ENCODE measurements at places on chromosomes 1 and 21.

- DNase-seq: no peak
These were observed 35.4 kb upstream of the COL24A1 start for GRCh38 chr1:86191958-86192357.

DNA sequence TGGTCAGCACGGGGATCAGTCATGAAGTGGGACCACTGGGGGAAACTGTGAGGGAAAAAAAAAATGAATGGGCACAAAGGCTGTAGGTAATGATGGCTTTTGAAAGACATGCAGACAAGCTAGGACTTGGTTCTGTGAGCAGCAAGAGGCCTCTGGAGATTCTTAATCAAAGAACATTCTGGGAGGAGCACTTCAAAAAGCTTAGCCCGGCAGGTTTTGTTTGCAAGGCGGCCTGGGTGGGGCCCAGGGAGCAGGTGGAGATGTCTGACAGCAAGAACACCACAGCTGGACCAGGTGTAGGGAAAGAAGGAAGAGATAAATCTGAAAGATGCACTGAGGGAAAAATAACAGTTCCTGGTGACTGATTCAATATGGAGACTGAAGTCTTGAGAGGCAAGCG is 6.0 kb downstream of the TEX35 start:
- DNase-seq: no peak

DNA sequence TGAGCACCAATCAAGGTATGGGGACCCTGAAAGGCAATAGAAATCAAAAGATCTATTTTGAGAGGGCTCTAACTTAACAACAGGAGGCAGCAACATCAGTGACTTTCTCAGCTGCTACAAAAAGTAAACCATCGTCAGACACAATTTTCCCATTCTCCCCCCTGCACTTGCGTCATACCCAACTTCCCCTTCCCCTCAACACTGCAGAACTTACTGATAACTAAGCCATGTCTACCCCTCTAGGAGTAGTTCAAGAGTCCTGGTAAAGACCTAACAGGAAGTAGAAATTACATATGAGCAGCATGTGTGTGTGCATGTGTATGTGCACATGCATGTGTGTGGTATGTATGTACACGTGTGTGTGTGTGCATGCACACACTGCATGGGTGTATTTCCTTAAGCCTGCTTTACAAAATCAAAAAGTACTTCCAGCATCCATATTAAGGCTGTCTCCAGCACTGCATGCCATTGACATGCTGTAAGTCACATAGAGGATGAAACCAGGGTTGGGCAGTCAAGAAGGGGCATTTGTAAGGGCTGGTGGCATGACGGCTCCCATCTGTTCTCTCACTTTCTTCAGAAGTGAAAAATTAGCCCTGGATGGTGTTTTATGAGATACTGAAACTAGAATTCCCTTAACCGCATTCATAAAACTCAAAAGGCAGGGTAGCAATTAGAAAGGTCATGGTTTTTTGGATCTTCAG is 460.1 kb upstream of the RUNX1 start:
- DNase-seq: no peak

DNA sequence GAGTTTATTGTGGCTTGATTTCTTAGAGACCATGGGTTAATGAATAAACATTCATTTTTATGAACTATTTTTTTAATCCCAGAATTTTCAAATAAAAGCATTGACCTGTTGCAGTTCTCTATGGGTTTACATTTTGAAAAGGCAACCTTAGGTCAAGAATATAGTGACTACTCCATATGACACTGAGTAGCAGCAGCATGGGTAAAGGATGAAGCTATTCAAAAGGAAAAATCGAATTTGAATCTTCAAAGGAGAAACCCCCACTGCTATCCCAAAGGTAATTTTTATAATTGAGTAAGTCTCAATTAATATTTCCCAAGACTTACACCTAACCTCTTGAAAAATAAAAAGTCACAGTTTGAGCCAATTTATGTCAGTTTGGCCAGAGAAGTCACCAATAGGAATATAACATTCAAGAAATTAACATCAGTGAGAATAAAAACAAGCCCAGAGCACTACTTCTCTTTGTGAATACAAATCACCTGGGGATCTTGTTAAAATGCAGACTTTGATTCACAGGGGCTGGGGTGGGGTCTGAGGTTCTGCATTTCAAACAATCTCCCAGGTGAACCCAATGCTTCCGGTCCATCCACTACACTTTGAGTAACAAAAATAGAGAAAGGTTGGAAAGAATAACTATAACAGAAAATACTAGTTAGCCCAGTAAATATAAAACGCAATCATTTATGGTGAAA is 39.8 kb downstream of the USP1 start:
- DNase-seq: no peak

DNA sequence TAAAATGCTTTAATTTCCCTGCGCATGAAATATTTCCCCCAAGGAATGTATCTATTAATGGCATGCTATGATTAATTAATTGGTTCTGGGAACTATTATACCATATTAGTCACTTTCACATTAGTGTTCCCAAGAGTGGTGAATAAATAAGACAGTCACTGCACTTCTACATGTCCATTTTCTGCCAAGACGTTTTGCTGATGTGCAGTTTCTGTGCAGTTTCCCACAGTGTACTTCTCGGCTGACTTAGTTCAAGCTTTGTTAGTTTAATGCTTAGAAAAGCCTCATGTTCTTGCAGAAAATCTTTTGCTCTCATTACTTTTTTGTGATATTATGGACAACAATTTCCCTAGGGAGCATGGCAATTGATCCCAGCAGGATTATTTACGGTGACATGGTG is 1014.5 kb downstream of the BRINP3 start:
- DNase-seq: no peak

GRCh38 chr1:209590405-209590804 is 6.9 kb downstream of the CAMK1G start:
- no peak for DNase-seq

- no peak for DNase-seq
These were observed 1622.8 kb upstream of the B3GALT2 start for GRCh38 chr1:194809215-194809614.

GRCh38 chr1:204984499-204984898 is 58.5 kb upstream of the CNTN2 start:
- no peak for DNase-seq

GRCh38 chr1:36769886-36770830 is 264.2 kb downstream of the GRIK3 start:
- no peak for DNase-seq

DNA sequence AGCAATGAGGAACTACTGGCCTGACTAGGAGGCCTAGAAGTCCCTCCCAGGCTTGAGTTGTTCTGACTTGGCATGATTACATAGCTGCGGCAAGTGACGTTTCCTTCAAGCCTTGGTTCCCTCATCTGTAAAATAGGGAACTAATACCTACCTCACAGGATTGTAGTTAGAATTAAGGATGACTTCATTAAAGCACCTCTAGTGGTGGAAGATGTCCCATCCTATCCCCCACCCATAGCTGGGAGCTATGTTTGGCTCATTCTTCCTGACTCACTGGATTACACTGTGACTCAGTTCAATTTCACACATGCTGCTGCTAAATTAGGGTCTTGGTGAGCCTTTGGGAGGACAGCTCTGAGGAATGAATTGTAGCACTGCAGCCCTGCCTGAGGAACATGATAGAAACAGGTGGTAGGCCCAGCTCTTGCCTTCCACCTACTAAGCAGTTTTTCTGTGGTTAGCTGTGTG is 6.0 kb upstream of the SHISA4 start:
- no peak for DNase-seq

DNA sequence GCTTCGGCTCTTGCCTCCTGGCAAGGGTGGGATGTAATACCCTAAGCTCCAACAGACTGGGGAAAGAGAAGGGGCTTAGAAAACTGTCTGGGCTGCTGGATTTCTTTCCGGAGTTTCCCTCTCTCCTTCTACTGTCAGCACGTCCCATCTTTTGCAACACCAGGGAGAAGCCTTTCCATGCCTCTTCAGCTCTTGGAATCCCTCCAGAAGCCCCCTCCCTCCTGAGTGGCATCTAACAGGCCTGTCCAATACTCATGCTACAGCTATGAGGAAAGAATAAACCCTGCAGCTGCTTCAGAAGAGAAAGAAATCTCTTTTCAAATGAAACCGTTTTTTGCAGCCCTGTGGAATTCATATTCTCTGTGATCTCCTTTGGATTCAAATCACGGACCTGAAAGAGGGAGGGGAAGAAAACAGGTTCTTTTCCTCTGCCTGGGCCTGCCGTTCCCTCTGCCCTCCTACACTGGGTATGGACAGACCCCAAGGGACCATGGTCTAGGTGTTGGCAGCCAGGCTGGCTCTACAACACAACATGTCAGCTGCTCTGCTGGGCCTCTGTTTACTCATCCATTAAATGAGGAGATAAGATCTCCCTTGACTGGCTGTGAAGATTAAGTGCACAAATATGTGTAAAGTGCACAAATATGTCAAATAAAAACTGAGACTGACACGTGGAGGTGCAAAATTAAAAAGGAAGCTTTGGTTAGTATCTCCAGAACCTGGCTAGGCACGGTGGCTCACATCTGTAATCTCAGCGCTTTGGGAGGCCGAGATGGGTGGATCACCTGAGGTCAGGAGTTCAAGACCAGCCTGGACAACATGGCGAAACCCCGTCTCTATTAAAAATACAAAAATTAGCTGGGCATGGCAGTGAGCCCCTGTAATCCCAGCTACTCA is 6.0 kb upstream of the CAPN2 start:
- DNase-seq: peak; percentile 74

- DNase-seq: no peak
These were observed 522 bp downstream of the LRP8 start for GRCh38 chr1:53327182-53327913.

DNA sequence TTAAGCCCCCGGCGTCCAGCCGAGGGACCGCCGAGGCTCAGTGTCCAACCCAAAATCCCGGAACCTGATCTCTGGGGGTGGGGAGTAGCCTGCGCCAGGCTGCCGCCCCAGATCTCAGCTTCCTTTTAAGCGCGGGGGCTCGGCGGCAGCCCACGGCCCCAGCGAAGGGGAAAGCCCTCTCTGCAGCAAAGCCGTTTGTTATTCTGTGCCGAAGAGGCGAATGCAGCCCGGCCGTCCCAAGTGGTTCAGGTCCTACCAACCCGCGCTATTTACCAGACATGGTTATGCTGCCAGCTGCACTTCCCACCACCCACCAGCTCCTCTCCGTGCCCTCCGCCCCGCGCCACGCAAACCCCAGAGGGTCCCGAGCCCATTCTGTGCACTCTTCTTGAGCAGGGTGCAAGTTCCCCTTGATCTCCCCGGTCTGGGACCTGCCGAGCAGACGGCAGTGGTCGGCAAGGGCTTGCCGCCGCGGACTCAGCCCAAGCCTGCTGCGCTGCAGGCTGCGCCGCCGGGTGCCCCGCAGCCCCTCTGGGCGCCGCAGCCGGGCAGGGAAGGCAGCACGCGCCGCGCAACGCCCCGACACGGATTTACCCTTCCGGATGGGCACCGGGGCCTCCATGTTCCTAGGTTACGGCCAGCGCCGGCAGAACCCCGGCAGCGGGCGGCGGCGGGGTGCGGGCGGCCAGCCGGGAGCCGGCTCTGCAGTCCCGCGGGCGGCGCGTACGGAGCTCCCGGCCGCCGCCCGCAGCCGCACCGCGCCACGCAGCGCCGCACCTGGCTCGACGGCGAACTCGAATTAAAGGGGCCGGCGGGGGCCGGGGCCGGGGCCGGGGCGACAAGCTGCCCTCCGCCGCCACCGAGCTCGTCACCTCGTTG is 738 bp upstream of the KCNA2 start:
- no peak for DNase-seq

DNA sequence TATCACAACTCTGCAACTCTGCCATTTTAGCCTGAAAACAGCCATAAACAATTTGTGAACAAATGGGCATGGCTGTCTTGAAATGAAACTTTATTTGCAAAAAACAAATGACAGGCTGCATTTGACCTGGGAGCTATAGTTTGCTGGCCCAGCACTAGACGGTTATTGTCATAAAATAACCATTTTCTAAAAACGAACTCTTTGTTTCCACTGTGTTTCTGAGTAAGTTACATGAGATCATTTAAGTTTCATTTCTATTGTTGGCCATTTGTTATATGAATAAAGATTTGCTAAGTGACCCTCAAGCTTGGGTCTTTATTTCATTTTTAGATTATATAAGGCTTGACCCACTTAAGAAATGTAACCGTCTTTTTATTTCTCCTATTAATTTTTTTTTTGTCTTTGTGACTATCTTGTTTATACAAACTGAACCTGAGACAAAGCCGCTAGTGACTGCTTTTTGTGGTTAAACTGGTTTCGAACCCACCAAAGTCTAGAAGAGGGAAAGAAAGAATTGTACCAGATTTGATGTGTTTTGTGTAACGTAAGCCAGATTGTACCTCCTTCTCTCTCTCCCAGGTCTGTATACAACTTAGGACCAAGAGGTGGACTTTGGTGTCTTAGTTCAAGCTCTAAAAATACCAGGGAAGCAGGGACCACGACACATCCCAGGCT is 12.9 kb upstream of the KCNJ15 start:
- no peak for DNase-seq

- no peak for DNase-seq
These were observed 391 bp upstream of the KIAA1614 start for GRCh38 chr1:180912211-180912800.

GRCh38 chr1:93746021-93746812 is 64.6 kb upstream of the BCAR3 start:
- DNase-seq: no peak
